ENCODE measurements at places on chromosomes 7 and 10.

- DNase-seq, result no peak
These were observed 143.3 kb downstream of the SLC25A13 start for GRCh38 chr7:96178581-96178980.

DNA sequence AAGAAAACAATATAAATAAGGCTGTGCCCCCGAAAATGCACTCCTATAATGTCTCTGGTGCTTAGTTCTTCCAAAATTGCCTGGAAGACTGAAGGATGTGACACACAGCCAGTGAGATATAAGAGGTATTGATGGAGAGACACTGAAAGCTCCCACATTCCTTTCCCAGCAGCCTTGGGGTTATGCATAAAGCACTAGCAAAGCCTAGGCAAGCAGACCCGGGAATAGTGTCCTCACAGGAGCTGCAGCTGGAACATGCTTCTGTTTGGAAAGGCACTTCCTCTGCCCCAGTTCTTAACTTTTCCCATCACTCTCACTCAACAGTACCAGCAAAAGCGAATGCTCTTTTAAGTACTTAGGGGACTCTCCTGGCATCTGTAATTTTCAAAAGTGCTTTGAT lies 178.0 kb downstream of the AMPH start:
- DNase-seq, result no peak

DNA sequence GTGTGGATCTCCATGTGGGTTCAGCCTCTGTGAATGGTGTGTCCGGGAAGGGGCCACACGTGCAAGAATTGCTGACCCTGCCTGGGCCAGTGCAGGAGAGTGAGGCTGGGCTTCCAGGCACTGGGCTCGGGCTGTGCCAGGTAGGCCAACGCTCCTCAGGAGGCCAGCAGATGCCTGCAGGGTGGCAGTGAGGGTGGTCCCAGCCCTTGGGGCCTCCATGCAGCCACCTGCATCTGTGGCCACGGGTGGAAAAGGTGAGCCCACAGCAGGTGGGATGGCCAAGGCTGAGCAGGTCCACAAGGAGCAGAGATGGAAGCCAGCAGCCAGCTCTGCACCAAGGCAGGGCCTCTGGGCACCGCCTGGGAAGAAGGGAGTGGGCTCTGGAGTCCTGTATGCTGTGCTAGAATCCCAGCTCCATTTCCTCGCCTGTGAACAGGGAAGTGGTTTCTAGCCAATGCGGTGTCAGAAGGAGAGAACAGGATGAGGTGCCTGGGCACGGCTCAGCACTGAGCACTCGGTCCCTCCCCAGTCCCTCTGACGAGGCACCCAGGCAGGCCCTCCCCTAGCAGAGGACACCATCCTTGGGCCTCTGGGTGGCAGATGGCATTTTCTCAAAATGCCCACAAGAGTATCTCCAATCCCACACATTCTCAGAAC lies 31.1 kb upstream of the RET start:
- no peak for DNase-seq

DNA sequence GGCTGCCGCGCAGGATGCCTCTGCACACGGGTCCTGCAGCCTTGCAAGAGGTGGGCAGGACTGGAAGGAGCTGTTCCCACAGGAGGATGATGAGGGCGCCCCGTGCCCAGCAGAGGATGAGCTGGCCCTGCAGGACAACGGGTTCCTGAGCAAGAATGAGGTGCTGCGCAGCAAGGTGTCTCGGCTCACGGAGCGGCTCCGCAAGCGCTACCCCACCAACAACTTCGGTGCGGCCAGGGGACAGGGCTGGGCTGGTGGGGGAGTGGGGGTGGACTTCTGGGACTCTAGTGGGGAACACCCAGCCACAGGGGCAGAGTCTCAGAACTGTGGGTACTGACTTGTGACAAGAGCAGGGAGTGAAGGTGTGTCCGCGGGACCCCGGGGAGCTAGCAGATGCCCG lies 16.0 kb downstream of the ZFYVE27 start:
- DNase-seq, result no peak

DNA sequence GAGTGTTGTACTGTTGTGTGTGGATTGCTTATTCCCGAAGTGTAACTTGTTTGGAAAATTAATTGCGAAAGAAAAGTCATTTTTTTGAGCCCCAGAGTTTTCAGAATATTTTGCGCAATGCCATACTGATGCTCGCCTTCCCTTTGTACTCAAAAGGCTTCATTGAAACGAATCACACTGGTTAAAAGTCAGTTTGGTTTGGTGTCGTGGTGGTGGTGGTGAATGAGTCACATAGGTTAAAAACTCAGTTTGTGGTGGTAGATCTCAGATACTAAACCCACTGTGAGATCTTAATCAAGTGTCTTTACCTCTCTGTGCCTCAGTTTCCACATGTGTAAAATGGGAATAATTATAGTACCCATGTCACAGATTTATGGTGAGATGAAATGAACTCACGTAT lies 61.1 kb upstream of the IL6 start:
- DNase-seq, result no peak

DNA sequence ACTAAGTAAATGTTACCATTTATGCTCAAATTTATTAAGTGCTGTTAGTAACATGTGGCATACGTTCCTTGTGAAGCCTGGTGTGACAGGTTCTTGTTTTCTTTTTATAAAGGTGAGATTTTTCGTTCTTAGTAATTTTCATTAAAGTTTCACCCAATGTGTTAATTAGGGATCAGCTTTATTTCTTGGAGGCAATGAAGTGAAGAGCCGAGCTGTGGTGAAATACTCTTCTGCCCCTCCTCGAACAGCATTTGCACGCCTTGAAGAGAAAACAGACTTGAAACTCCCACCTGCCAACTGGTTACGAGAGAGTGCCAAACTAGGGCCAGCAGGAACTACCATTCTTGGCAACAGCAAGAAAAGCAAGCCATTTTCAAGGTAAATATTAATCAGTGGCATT lies 1.5 kb downstream of the EDRF1 start:
- DNase-seq, result no peak

DNA sequence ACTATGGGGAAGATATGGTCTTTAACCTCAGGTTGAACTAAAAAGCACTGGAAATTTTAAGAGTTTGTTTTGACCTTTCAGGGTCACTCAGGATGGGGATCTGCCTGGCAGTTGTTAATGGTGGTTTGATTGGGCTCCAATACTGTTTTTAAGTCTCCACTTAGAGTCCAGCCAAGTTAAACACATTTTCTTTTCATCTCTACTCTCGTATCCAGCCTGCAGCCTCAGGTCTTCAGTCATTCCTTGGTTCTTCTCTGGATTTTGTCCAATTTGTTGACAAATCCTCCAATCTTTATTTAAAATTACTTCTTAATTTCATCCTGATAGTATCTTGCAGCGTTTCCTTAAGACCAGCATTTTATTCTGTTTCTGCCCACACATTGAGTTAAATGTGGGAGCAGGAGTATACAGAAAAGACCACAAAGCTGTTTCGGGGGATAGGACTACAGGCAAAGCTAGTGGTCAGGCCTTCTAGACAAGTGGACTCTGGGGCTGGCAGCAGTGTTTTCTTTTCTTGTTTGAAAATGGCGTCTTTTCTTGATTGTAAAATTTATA lies 133.2 kb upstream of the INHBA start:
- no peak for DNase-seq

DNA sequence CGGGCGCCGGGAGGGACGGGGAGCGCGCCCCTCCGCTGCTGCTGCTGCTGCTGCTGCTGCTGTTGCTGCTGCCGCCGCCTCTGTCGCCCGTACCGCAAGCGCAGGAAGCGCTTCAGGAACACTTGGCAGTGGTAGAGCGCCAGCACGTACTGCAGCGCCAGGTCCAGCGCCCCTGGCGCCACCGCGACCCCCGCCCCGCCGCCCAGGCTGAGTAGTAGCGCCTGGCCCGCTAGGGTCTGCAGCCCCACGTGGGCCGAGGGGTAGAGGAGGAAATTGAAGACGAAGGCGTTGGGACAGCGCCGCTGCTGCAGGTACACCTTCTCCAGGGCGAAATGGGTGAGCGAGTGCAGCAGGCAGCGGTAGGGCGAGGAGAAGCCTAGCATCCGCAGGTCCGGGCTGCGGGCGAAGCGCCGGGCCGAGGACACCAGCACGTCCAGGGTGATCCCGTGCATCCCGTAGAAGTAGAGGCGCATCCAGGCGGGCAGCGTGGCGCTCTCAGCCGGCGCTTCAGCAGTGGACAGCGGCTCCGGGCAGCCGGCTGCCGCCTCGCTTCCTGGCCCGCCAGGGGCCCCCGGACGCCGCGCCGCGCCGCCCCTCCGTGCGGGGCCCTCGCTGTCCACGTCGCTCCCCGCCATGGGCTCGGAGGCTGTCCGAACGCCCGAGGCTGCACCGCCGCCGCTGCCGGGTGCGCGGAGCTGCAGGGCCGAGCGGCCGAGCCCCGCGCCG lies at the start of gene TMEM229A:
TSS of gene TMEM229A (minus strand) at position 699 of the 726 bp plus-strand sequence. CDS start at position 635, 64 bp downstream.
- DNase-seq, result no peak

DNA sequence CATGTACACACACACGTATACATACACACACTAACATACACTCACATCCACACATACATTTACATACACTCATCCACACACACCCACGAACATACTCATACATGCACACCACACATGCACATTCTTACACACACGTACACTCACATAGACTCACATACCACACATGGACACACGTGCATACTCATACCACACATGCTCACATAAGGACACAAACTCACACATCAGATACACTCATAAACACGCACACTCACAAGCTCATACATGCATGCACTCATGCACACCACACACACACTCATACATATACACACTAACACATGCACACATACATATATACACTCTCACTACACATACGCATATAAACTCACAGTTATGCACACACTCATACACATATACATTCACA lies 1.2 kb upstream of the CALN1 start:
- DNase-seq, result no peak

DNA sequence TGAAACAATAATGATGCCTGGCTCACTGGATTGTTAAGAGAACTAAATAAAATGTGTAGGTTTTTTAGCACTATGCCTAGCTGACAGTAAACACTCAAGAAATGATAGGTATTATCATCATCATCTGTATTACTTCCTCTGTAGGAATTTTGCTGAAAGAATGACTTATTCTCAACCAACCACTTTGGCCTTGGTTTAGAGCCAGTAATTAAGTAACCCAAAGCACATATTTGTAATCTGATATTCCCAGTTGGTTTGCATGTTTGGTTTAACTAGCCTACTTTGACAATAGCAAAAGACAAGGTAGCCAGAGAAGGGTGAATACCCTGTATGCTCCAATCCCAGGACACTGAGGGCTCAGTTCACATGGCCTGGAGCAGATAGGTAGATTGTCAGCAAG lies 34.4 kb downstream of the BCAP29 start:
- no peak for DNase-seq

GRCh38 chr10:53664282-53665019 lies 891.9 kb upstream of the MBL2 start:
- no peak for DNase-seq

DNA sequence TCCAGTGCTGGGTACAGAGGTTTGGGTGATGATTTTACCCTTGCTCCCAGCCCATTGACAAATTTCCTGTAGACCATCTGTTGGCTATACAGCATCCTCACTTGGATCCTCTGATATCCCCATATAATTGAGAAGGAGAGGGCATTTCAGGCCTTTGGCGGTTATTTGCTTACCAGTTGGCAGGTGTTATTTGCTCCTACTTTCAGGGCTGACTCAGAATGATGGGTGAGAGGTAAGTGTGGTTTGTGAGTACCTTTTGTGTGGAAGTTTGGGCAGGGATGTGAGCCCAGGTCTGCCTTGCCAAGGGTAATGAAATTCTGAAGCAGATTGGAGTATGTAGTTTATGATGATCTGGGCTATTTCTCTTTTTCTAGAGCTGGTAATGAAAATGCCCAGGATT lies 93.6 kb downstream of the LRMDA start:
- DNase-seq, result no peak

GRCh38 chr10:91925022-91925320 lies 1.4 kb downstream of the BTAF1 start:
- no peak for DNase-seq

DNA sequence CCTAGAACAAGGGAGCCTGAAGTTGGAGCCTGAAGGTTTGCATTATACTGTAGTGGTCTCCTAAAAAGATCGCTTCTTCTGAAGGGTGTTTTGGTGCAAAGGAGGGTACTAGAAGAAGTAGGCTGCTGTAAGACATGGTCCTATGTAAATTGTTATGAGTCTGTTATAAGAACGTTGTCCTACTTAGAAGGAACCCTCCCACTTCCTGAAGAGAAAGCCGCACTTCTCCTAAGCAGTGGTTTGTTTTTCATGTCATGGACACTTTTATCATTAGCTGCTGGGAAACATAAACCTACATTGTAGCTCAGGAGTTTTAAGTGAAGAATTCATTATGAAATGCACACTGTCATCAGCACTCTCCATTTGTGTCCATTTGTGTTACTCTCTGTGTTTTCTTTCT lies 129.1 kb upstream of the ITGB1 start:
- no peak for DNase-seq

GRCh38 chr10:3482200-3482993 lies 302.6 kb downstream of the KLF6 start:
- no peak for DNase-seq

- DNase-seq, result no peak
These were observed 692.6 kb downstream of the SUGCT start for GRCh38 chr7:40827222-40828085.

- no peak for DNase-seq
These were observed 290.1 kb upstream of the ZNF32 start for GRCh38 chr10:43938810-43939209.

- DNase-seq, result no peak
These were observed 274.6 kb upstream of the KLF6 start for GRCh38 chr10:4059471-4060138.

- DNase-seq, result no peak
These were observed 247.1 kb upstream of the GRB10 start for GRCh38 chr7:51029701-51030191.

- DNase-seq, result no peak
These were observed 78.0 kb upstream of the SORCS3 start for GRCh38 chr10:104563051-104563450.

DNA sequence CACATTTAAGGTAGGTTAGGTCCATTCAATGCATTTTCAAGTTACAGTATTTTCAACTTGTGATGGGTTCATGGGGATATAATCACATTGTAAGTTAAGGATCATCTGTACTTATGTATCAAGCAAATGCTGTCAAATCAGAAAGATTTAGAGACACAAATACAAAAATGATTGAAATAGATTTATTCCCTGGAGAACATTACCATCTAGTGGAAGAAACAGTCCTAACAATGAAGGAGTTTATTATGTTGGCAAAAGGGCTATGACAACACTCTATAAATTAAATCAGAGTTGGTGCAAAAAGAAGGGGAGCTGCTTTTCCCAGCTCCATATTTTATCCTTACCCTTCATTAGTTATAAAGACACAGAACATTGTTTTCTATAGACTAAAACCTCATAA lies 69.0 kb downstream of the PRSS58 start:
- no peak for DNase-seq
